ENCODE measurements at places on chromosomes 1 and 21. TPM values are rescaled to one million over a fixed set of nuclear protein-coding genes. Genes with fewer than 3 reads are reported as not detected.

Gene SPRR2E
- not detected for total RNA-seq

Gene SPATA1
- 3.8 TPM for total RNA-seq

Gene C8A
- not detected for total RNA-seq

DNA sequence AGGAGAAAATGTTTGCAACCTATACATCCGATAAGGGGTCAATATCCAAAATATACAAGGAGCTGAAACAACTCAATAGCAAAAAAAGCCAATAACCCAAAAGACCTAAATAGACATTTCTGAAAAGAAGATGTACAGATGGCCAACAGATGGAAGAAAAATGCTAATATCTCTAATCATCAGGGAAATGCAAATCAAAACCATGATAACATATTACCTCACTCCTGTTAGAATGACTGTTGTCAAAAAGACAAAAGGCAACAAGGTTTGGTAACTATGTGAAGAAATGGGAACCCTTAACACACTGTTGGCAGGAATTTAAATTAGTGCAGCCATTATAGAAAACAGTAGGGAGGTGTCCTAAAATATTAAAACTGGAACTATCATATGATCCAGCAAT lies 74.7 kb downstream of the LEPR start:
- no peak for DNase-seq

- DNase-seq = no peak
Measured at GRCh38 chr1:1941868-1942752, 23.0 kb upstream of the TMEM52 start.

GRCh38 chr1:40612345-40612831 lies 53.1 kb downstream of the RIMS3 start:
- peak; percentile 53 for DNase-seq

- DNase-seq = no peak
Measured at GRCh38 chr1:236982380-236982779, 21.9 kb downstream of the MT1HL1 start.

All from mucosa of descending colon (tissue), 3 donors.